ENCODE measurements at places on chromosomes 1 and 21.

GRCh38 chr1:31712630-31713029 lies 8.8 kb upstream of the COL16A1 start:
- peak; percentile 96 for DNase-seq

GRCh38 chr1:11397151-11397901 lies 81.6 kb upstream of the DISP3 start:
- DNase-seq: no peak

DNA sequence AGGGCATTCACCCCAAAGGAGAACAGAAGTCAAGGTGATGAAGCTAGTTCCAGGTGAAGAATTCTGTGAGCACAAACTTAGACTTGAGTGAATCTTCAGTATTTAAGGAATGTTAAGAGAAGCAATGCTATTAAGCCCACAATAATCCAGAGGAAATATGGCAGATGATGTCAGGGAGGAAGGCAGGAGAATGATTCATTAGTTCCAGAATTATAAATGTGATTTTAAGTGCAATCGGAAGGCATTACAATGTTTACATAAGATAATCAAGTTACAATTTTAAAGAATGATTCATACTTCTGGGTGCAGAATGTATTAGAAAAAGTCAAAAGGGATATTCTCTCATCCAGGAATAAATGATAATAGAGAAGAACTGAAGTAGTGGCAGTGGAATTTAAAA lies 545.2 kb upstream of the BRINP3 start:
- DNase-seq: peak; percentile 71

- no peak for DNase-seq
These were observed 745.5 kb downstream of the LRRIQ3 start for GRCh38 chr1:73452522-73452921.

- DNase-seq: no peak
These were observed 2.4 kb downstream of the SELE start for GRCh38 chr1:169731446-169731845.

GRCh38 chr1:38327559-38327973 lies 281.0 kb upstream of the POU3F1 start:
- no peak for DNase-seq

DNA sequence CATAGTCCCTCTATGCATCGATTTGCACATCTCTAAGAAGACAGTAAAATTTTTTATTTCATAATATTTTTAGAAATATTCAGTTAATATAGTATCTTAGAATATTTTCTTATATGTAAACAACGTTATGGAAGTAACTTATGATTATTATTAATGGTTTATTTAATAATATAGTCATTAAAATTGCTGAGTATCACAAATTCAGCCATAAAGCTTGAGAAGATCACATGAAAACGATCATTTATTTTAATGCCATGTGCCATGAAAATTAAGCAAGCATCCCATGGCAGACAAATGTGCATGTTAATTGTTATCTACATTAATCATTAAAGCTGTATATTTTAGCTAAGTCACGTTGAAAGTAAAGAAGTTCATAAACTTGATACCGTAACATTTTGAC lies 907.1 kb downstream of the KCNT2 start:
- no peak for DNase-seq

DNA sequence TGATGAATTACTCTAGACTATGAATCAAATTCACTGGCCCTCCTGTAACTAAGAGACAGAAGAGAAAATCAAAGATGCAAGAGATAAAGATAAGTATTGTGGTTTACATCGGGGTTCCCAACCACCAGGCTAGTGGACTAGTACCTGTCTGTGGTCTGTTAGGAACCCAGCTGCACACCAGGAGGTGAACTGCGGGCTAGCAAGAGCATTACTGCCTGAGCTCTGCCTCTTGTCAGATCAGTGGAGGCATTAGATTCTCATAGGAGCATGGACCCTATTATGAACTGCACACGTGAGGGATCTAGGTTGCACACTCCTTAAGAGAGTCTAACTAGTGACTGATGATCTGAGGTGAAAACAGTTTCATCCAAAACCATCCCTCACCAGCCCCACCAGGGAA lies 58.9 kb upstream of the DUSP10 start:
- no peak for DNase-seq

- DNase-seq: no peak
These were observed 10.5 kb upstream of the BACH1 start for GRCh38 chr21:29288239-29288638.
